DMS79 treated with DMSO at 0.1 percent for 48 hours (cell line): ENCODE measurements at places on chromosomes 13 and 19.

DNA sequence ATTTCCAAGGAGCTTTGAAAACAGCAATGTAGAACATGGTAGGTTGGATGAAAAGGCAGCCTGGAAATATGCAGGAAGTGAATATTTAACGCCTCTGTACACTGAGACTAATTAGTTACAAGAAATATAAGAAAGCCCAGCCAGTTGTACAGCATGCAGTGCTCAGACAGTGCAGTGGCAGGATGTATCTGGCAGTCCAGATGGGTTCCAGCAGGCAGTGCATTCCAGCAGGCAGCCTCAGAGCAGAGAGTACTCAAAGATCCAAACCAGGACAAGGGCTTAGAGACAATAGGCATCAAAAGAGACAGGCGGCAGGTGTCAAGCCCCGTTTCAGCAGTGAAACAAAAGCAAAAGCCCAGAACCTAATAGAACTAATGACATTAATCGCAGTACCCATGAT lies 2776.3 kb downstream of the PCDH9 start:
- DNase-seq, result no peak

GRCh38 chr13:44401577-44401976 lies 28.0 kb downstream of the SERP2 start:
- no peak for DNase-seq

DNA sequence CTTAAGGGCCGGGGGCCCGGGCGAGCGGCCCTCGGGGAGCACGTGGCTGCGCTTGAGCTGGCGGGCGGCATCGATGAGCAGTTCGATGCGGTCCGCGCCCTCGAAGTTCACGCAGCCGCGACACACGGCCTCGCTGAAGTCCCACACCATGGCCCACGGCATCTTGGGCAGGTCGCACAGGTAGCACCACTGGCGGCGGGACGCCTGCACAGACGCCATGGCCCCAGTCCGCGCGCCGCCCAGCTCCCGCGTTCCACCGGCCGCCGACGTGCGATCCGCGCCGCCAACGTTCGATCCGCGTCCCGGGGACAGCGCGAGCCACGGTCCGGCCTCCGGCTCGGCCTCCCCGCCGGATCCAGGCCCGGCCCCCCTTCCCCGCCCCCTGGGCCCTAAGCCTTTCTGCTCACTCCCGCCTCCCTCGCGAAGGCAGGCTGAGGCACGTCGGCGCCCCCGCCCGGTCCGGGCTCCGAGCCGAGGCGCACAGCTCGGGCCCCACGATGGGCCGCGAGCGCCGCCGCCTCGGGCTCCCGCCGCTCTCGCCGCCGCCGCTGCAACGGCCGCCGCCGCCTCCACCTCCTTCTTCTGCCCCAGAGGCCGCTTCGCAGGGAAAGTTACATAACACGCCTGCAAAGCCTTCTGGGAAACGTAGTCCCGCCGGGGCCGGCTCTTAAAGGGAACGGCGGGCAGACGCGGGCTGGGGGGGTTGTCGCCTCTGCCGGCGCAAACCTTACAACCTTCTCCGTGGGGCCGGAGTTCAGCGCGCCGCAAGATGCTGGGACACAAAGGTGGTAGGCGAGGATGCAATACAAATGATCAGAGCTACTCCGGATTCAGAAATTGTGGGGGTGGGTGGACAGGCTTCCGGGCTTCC lies at the start of gene IRF2BP1:
TSS of gene IRF2BP1 (minus strand) at position 586 of the 871 bp plus-strand sequence. CDS start at position 219, 367 bp downstream.
- DNase-seq, result peak; percentile 84

DNA sequence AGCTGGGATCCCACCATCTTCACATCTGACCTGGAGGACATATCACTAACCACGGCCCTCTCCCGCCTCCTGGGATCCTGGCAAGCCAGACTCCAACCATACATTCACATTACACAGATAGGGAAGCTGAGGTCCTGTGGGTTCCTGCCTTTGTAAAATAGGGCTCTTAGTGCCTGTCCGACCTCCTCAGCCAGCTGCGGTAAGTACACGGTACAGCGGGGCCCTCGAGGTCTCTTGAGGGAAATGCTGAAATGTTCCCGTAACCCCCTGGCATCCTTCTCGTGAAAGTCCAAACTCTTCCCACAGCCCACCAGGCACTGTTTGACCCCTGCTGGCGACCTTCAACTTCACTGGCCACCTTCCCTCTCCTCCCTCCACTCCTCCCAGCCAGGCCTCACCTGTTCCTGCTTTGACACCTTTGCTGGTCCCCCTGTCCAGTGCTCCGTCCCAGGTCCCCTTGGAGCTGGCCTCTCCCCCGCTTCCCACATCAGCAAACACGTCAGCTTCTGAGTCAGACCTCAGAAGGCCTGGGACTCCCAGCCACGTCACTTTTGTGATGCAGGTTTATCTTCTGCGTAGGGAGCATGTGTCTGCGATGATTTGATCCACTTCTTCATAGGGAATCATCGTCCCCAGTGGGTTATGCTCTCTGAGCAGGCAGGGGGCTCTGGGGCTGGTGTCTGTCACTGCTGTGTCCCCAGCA lies 8.8 kb upstream of the GNG7 start:
- no peak for DNase-seq

GRCh38 chr13:44169018-44169911 lies 204.4 kb upstream of the SERP2 start:
- DNase-seq, result no peak

DNA sequence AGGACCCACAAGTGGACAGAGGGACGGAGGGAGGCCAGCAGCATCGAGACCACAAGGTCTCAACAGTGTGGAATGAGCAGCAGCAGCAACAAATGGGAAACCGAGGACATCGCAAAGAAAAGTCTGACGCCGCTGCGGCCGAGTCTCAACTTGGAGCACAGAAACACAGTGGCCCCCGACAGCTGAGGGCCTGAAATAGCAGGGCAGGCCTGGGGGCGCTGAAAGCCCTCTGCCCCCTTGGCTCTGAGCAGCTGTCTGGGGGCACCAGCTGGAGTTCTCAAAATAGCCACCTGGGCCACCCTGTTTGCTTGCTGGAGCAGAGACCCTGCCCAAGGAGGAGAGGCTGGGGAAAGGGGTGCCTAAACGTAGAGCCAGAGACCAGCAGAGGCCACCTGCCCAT lies 5.9 kb upstream of the ISYNA1 start:
- DNase-seq, result no peak

- no peak for DNase-seq
Observed at GRCh38 chr19:49949742-49950589, 11.0 kb downstream of the SIGLEC11 start.

DNA sequence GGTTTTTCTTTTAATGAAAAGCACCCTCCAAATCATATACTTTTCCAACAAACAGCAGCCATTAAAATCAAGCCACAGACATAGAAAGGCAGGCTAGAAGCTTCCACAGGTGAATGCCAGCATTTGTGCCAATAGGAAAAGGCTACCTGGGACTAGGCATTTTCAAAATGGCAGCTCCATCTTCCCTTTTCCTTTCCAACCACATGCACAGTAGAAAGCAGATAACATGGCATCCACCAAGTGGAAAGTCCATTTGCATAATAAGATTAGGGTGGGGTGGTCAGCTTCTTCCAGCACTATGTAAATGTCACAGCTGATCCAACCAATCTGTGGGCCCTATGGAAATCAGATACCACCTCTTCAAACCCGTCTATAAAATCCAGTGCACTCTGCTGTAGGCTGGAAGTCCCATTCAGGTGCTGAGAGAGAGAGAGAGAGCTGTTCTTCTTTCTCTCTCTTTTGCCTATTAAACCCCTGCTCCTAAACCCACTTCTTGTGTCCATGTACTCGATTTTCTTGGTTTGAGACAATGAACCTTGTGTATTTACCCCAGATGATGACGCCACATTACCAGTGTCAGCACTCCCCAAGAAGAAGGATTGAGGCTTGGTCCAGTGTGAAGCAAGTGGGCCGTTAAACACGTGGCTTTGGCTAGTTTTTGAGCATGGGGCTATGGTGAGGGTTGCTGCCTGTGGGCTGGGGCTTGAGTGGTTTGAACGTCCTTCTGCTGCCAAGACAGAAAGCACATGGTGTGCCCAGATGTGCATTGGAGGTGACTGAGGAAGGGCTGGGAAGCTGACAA lies 24.2 kb upstream of the IGFL1 start:
- no peak for DNase-seq

- no peak for DNase-seq
Observed at GRCh38 chr13:78160793-78161192, 242.2 kb upstream of the EDNRB start.

- DNase-seq, result no peak
Observed at GRCh38 chr19:14530005-14530348, 583 bp downstream of the TECR start.

DNA sequence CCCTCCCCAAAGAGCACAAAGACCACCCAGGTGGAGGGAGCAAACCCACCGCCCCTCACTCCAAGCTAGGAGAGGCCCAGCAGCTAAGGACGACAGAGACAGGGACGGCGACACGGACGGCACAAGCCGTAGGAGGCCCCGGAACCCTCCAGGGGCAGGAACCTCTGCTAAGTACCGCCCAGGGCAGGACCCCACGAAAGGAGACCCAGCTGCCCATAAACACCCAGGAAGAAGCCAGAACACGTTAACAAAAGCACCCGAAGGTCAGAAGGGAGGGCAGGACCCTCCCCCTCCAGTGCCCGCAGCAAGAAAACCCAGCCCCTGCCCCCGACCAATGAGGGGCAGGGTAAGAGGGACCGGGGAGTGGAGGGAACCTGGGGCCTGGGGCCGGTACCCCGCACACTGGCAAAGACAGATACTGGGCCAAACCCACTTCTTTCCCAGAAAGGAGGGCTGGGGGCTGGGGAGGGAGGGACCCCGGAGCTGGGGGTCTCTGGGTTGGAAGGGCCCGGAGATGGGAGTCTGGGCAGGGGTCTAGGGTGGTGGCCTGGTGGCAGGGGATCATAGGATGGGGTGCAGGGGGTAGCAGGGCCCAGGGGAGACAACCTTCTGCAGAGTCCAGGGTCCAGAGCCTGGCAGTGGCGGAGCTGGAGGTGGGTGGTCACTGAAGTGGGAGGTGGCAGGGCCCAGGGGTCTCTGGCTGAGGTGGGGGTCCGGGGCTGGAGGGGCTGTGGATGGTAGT lies 2.4 kb downstream of the BTBD2 start:
- DNase-seq, result no peak

GRCh38 chr19:49552749-49553148 lies 24.9 kb downstream of the RCN3 start:
- DNase-seq, result no peak

- peak; percentile 85 for DNase-seq
Observed at GRCh38 chr13:110388108-110388943, 81.2 kb downstream of the COL4A2 start.

DNA sequence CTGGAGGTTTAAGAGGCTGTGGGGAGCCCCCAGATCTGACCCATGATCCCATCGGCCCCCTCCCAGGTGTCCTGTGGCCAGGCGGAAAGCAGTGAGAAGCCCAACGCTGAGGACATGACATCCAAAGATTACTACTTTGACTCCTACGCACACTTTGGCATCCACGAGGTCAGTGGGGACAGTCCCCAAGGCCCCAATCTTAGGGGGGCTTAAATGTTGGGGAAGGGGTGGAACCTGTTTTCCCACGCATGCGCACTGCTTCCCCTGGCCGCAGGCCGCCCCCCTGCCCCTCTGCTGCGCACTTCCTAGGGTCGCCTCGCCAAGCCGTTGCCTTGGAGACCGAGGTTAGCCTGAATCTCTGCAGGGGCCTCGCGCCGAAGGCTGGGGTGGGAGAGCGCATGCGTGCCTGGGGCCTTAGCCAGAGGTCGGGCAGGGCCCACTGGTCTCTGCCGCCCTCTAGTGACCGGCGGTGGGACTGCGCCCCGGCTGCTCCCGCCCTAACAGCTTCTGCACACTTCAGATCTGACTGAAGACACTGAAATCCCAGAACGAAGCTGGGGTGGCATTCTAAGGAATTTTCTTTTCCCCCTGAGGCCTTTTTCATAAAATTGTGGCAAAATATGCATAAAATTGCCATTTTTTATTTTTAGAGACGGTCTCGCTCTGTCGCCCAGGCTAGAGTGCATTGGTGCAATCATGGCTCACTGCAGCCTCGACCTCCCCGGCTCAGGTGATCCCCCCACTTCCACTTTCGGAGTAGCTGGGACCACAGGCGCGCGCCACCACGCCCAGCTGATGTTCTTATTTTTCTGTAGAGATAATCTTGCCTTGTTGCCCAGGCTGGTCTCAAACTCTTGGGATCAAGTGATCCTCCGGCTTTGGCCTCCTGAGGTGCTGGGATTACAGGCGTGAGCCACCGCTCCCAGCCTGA lies 3.6 kb downstream of the PRMT1 start:
- peak; percentile 86 for DNase-seq

GRCh38 chr19:1081301-1082164 lies 13.6 kb downstream of the POLR2E start:
- DNase-seq, result no peak

GRCh38 chr13:20272588-20273171 lies 40.6 kb upstream of the GJB6 start:
- DNase-seq, result no peak

GRCh38 chr13:113041896-113042295 lies 63.7 kb upstream of the F7 start:
- DNase-seq, result no peak

DNA sequence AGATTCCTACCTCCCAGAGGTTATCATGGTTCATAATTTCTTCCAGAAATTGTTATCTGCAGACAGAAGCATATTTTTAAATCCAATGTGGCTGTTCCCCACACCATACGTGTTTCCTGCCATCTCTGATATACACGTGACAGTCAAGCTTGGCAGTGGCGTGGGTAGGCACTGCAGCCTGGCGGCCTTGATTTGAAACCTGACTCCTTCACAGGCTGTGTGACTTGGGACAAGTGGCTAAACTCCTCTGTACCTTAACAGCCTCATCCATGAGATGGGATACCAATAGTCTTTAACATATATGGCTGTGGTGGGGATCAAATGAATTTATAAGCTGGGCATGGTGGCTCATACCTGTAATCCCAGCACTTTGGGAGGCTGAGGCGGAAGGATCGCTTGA lies 33.2 kb downstream of the DPF1 start:
- no peak for DNase-seq

- DNase-seq, result peak; percentile 62
Observed at GRCh38 chr19:45677351-45678230, 9.6 kb downstream of the GIPR start.
